ENCODE measurements at places on chromosomes 5 and 9.

DNA sequence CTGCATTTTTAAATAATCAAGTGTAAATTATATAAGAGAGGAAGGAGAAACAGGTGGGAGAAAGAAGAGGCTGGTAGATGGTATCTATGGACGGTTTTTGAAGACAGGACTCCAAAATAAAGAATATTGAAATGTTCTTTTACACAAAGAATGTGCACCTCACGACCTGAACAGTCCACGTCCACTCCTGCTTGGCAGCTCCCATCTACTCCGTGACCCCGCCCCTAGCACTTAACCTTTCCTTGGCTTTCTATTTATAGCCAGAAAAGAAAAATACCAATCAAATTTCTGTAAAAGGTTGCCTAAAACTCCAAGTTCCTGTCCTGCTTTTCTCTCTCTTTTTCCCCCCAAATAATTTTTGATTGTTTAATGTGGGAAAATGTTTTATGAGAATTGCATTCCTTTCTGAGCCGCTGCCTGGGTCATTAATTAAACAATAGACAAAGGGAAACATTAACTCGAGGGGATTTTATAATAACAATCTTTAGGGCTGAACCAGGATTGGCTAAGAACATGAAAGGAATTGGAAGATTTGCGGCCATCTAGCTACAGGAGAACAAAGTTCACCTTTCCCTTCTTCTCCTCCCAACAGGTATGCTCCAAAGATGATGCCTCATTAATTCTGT lies 173.6 kb upstream of the MAP3K1 start:
- no peak for DNase-seq

- DNase-seq, result no peak
Measured at GRCh38 chr9:32855752-32856151, 72.4 kb downstream of the TMEM215 start.

GRCh38 chr5:145776886-145777285 lies 58.3 kb downstream of the PRELID2 start:
- DNase-seq, result no peak

GRCh38 chr5:153959134-153959957 lies 79.4 kb downstream of the FAM114A2 start:
- DNase-seq, result no peak

GRCh38 chr9:85118990-85119755 lies 449.6 kb downstream of the NTRK2 start:
- no peak for DNase-seq

- DNase-seq, result no peak
Measured at GRCh38 chr9:116288658-116289057, 135.1 kb downstream of the PAPPA start.

DNA sequence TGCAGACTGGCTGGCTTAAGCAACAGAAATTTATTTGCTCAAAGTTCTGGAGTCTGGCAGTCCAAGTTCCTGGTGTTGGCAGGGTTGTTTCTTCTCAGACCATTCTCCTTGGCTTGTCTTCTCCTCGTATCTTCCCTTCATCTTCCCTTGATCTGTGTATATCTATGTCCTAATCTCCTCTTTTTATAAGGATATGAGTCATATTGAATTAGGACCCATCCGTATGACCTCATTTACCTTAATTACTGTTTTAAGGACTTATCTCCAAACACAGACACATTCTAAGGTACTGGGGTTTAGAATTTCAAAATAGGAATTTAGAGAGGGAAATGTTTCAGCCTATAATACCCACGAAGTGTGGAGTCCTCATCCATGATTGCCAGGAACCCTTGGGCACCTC lies 13.1 kb upstream of the LPAR1 start:
- no peak for DNase-seq

DNA sequence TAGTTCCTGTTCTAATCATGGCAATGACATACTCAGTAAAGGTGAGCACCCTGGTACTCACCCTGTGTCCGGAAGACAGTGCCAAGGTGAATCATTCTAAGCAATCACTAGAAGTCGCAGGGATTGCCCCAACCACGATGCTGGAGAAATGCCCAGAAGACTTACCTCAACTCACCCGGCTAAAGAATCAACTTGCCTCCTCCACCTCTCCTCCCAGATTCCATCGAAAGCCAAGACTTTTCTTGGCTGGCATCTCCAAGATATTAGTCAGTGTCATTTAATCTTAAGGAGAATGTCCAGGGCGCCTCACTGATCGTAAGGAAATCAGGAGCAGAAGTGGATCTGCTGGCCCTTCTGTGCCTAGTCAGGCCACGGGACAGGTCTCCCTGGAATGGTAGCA lies 204.9 kb downstream of the ERCC6L2 start:
- DNase-seq, result no peak

GRCh38 chr9:18385696-18386490 lies 88.1 kb upstream of the ADAMTSL1 start:
- no peak for DNase-seq

DNA sequence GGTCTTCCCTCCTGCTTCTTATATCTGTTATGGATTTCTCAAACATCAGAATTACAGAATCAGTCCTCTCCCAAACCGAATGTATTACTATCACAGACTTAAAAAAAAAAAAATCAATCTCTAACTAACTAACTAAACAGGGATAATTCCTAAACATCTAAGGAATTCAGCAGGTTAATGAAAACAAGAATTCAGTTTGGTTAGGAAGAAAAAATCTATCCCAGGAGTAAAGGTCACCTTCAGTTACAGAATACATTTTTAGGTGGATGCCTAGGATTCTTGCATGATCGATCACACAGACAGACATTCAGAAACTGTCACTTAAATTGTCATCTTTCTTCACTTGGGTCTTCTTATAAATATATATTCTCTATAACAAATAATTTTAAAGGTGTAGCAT lies 11.5 kb downstream of the PTAR1 start:
- DNase-seq, result no peak

GRCh38 chr9:96417661-96418082 lies 498 bp downstream of the ZNF367 start:
- DNase-seq, result no peak

GRCh38 chr9:36268007-36268427 lies 9.8 kb upstream of the GNE start:
- no peak for DNase-seq

DNA sequence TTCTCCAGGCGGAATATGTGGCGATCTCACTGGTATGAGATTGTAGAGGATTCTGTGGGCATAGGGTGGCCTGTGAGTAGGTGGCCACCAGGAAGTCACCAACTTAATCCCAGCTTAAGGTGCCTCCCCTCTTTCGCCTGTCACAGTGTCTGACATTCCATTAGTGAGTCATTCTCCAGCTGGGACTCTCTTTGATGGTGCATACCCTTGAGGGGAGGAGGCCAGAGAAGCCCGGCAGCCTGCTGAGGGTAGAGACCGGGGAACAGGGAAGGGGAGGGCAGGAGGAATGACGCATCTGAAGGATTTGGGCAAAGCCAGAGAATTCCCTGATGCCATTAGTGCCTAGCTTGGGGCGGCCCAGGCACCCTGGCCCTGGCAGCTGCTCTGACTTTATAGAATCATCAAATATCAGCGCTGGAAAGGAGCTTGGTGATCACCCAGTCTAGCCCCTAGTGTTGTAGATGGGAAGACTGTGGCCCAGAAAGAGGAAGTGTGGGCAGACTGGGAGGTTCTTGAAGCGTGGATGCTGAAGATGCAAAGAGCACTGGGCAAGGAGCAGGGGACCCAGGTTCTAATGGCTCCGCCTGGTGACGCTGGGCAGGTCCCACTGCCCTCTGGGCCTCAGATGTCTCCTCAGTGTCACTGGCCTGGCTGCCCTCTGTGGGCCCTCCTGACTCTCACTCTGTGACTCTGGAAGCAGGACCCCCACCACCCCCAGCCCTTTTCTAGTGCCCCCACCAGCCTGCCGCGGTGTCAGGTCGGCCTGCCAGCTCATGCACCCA lies 41.4 kb downstream of the DAB2IP start:
- no peak for DNase-seq

- no peak for DNase-seq
Measured at GRCh38 chr5:172509405-172509781, 55.1 kb upstream of the SH3PXD2B start.

- DNase-seq, result no peak
Measured at GRCh38 chr5:107980923-107981692, 310.4 kb upstream of the EFNA5 start.

- DNase-seq, result no peak
Measured at GRCh38 chr9:137491735-137492432, 32.8 kb upstream of the NSMF start.

- no peak for DNase-seq
Measured at GRCh38 chr9:91896513-91897121, 53.4 kb downstream of the ROR2 start.

GRCh38 chr9:99004717-99005460 lies 61.2 kb downstream of the COL15A1 start:
- no peak for DNase-seq

- no peak for DNase-seq
Measured at GRCh38 chr5:113235884-113236283, 198.9 kb downstream of the TSSK1B start.

DNA sequence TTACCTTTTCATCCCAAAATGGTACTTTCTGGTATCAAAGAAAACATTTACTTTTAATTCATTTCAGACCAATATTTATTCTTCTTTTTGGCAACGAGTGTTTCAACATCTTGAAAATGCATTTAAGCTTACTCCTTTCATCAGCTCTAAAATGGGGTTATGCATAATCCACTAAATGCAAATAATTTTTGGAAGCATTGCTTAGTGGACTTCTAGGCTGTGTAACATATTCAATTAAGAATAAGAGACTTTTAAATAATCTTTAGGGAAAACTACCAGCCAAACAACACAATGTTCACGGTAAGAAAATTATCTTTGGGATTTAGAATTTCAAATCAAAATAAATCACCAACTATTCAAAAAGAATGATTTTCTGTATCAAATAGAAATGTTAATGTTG lies 118.2 kb downstream of the ADAMTS6 start:
- DNase-seq, result no peak

GRCh38 chr9:31912636-31913035 lies 471.8 kb upstream of the ACO1 start:
- peak; percentile 26 for DNase-seq

DNA sequence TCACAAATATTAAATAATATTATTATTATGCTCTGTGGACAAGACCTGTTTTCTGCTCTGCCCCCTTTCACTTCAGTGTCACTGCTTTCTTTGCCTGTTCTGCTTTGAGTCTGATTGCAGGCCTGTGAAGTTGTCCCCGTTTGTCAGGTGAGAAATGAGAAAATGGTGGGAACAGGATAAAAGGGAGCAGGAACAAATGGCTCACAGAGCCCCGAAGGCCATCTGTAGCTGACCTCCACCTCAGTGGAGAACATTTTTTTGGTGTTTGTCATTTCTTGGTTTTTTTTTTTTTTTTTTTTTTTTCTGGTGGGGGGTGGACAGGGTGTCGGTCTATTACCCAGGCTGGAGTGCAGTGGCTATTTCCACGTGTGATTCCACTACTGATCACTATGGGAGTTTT lies 13.2 kb upstream of the S100Z start:
- no peak for DNase-seq

DNA sequence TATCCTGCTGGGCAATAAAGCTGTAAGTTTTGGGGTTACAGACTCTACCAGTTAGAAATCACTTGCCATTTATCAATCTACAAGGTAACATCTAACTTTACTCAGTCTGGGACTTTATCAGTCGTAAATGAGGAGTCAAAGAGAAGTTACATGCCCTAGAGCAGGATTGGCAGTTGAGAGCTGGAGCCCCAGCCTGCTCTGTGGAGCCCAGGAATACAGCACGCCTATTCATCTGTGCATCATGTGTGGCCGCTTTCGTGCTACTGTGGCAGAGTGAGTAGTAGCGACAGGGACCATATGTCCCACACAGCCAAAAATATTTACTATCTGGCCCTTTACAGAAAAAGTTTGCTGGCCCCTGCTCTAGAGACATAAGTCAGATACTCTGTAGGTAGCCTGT lies 152.5 kb upstream of the NTRK2 start:
- no peak for DNase-seq

GRCh38 chr5:58860680-58861079 lies 277.8 kb downstream of the RAB3C start:
- no peak for DNase-seq

GRCh38 chr5:173582216-173583111 lies 34.0 kb downstream of the BOD1 start:
- no peak for DNase-seq

GRCh38 chr5:154278186-154278585 lies 87.7 kb downstream of the GALNT10 start:
- no peak for DNase-seq

Data from NCI-H1105 treated with DMSO at 0.1 percent for 48 hours (cell line).